ENCODE measurements at places on chromosomes 3 and 15. TPM values are rescaled to one million over a fixed set of nuclear protein-coding genes. Genes with fewer than 3 reads are reported as not detected.

The PRR20G gene
- polyA plus RNA-seq: not detected

The EBLN2 gene
- 1.0 TPM for polyA plus RNA-seq

The CAMKV gene
- polyA plus RNA-seq: not detected

DNA sequence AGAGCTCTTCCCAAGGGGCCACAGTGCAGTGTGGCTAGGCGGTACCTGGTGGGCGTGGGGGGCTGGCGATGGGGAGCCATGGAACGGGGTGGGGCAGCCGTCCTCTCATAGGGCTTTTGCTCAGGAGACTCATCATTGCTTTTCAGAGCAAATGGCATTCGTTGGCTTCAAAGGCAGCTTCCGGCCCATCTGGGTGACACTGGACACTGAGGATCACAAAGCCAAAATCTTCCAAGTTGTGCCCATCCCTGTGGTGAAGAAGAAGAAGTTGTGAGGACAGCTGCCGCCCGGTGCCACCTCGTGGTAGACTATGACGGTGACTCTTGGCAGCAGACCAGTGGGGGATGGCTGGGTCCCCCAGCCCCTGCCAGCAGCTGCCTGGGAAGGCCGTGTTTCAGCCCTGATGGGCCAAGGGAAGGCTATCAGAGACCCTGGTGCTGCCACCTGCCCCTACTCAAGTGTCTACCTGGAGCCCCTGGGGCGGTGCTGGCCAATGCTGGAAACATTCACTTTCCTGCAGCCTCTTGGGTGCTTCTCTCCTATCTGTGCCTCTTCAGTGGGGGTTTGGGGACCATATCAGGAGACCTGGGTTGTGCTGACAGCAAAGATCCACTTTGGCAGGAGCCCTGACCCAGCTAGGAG lies 40.8 kb downstream of the MESD start:
- no peak for DNase-seq

DNA sequence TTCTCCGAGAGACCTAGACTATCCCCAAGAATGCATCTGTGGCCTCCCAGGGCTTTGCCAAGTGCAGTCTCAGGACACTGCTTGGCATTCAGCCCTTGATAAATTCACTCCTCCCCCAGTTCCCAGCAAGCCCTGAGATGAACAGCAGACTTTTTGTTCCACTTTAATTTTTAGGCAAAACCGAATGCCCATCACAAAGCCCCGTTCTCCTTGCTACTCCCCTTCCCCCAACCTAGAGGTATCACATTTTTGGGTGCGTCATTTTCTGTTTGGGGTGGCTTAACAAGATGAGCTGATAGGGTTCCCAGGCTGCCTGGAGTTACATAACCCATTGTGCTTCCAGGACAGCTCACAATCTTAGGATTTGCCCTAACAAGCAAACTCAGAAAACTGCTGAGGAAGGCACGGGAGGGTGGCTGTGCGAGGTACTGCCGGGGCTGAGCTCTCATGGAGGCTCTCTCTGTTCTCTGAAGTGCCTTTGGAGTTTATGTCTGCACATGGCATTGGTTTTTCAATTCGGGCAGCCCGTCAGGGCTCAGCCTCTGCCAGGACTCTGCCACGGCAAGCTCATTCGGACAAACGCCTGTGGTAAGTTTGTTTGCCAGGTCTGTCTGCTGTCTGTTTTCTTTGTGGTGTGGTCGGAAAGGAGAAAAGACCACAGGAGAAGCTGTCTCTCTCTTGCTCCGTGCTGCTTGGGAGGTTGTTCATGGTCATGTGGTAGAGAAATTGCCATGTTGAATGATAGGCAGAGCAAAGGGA lies at the start of gene TRAK1:
Gene TRAK1, plus strand, starts transcription at position 385 of the 759 bp plus-strand sequence. Its CDS starts 113 bp downstream, at position 498.
- no peak for DNase-seq

GRCh38 chr3:5122741-5123706 lies 932 bp downstream of the ARL8B start:
- no peak for DNase-seq

DNA sequence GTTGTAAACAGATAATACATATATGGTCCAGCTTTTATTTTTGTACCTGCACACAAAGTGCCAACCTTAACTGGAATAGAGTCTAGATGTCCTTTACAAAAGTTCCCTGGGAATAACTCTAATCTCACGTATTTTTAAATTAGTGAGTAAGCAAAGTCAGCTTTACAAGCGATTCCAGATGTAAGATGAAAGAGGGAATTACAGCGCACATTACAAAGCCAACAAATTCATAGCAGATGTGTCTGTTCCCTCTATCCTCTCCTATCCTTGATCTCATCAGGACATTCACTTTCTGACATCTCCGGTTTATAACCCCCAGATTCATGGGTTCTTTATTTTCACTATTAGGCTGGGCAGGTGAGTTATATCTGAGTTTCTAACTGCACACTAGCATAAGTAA lies 406.8 kb upstream of the ZNF385D start:
- no peak for DNase-seq

DNA sequence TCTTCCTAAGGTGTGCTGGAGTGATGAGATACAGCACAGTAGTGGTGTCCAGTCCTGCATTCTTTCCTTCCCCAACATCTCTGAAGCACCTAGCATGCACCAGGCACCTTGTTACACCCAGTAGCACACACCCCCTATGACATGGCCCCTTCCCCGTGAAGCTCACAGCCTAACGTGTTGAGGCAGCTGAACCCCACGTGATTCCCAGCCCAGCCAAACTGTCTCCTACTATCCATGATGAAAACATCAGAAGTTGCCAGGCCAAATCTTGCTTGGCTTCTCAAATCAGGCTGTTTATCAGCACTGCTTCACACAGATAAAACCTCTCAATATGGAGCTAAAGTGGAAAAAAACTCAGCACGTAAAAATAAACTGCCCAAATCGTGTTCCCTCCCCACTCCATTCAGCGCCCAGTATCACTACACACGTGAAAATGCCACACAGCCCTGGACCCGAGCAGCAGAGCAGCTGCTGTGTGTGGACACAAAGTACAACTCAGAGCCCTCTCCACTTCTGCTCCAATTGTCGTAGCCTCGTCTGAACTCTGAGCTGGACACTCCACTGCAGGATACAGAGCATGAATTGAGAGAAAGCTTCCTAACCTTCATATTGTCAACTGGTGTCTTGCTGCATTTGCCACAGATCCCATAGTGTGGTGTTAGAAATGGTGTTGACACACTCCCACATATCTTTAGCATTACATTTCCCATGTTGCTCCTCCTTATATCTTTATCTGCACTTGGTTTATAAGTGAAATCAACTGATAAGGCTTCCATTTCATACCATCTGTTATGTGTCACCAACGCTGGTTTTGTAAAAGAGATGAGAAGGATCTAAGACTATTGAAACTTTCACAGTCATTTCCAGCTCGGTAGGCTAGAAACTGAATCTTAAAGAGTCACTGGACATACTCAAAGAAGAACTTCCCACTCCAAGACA lies 279.8 kb downstream of the RORA start:
- DNase-seq: no peak

GRCh38 chr3:124584552-124585391 lies 145.5 kb upstream of the UMPS start:
- DNase-seq: no peak

GRCh38 chr3:132090921-132091320 lies 56.1 kb upstream of the CPNE4 start:
- DNase-seq: no peak

DNA sequence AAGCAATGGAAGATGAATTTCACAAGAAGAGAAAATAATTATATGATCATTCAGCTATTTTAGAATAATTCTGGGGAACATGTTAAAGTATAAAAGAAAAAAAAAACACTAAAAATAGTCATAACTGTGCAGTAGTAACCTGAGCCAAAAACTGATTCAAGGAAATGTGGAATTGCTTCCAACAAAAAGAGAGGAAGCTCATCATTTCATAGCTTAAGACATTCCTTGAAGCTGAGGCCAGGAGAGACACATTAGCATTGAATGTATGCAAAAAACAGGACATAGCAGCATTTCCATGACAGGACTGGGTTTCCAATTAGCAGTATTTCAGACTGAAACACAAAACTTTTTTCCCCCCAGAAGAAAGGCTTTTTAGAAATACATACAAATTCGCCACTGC lies 27.7 kb upstream of the LRRN1 start:
- DNase-seq: no peak

GRCh38 chr3:79081335-79081734 lies 686.5 kb downstream of the ROBO1 start:
- DNase-seq: no peak
